ENCODE measurements at places on chromosomes 2 and 18. TPM values are rescaled to one million over a fixed set of nuclear protein-coding genes. Genes with fewer than 3 reads are reported as not detected.

Gene DPP4
- polyA plus RNA-seq: 109 TPM

Gene UGT1A3
- polyA plus RNA-seq: not detected

Gene SLC35G4
- polyA plus RNA-seq: not detected

- no peak for DNase-seq
Observed at GRCh38 chr2:46775722-46776121, 139.9 kb downstream of the MCFD2 start.

DNA sequence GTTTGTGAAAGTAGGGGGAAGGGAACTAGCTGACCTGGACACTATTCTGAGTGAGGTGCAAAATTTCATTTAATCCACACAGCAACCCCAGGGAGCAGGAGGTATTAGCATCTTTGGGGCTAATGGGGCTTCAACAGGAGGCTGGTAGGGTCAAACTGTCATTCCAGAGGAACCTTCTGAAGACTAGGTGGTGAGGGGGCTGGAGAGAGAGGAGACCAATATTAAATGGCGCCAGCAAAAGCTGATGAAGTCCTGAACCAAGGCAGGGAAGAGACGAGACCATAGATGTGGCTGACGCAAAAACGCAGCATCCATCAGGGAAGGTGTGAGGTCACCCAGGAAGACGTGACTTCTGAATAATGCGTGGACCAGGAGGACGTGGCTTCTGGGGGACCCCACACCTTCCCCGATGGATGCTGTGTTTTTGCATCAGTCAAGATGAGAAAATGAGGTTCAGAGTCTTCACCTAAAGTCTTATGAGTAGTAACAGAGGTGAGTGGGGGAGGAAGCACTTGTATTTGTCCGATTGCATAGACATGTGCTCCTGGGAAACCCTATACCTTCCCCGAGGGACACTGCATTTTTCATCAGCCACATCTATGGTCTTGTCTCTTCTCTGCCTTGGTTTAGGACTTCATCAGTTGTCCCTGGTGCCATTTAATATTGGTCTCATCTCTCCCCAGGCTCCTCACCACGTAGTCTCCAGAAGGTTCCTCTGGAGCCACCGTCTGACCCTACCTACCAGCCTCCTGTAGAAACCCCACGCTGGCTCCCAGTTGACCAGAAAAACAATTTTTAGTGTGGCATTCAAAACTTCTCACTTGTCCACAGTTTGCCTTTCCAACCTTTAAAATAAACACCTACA lies 188.6 kb downstream of the MYCN start:
- DNase-seq: no peak

- no peak for DNase-seq
Observed at GRCh38 chr2:222318026-222318711, 19.4 kb upstream of the PAX3 start.

DNA sequence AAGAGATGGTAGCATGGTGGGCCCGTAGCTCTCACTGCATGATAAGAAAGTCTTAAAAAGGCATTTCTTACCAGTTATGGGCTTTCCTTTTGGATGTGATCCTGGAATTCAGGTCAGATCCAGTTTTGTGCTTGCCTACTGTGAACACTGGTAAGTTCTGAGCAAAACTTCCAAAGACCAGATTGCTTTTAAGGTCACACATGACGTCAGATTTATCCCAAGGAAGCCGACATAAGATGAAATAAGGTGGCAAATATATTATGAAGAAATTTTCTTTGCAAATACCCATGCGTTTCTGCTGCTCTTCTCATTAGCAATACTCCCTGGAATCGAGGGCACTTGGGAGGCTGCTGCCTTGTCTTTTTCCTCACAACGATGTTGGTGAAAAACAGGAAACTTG lies 416.4 kb upstream of the HNMT start:
- DNase-seq: no peak

Gene APCDD1
- polyA plus RNA-seq: 128 TPM

DNA sequence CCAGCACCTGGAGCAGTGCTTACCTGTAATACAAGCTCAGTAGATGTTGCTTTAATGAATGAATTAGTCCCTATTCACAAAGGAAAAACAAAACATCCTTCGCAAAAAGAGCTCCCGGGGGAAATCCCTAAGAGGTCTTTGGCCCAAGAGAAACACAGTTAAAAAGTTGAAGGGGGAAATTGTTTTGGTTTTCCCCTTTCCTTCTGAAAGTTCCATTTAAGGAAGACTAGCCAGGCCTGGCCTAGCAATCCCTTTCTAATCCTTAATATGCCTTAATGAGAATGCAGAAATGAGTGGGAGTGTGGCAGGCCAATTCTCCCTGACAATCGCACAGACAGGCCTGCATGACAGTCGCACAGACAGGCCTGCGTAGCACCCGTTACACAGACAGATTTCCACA lies 33.5 kb upstream of the REL start:
- DNase-seq: no peak

Gene POU3F3
- 105 TPM for polyA plus RNA-seq

Gene GPR45
- 0.12 TPM for polyA plus RNA-seq

Gene L3MBTL4
- 5.9 TPM for polyA plus RNA-seq

GRCh38 chr2:63488118-63488713 lies 100.1 kb downstream of the WDPCP start:
- no peak for DNase-seq

GRCh38 chr2:208489687-208490086 lies 83.1 kb downstream of the PTH2R start:
- no peak for DNase-seq

Measured in left renal cortex interstitium (tissue), 4 donors.